CD4-positive, alpha-beta T cell treated with Interferon alpha-2 for 1 hour (primary cell): ENCODE measurements at places on chromosomes 7 and 10.
A peak's percentile ranks its signal among the peaks of the same experiment; 100 is the strongest.

DNA sequence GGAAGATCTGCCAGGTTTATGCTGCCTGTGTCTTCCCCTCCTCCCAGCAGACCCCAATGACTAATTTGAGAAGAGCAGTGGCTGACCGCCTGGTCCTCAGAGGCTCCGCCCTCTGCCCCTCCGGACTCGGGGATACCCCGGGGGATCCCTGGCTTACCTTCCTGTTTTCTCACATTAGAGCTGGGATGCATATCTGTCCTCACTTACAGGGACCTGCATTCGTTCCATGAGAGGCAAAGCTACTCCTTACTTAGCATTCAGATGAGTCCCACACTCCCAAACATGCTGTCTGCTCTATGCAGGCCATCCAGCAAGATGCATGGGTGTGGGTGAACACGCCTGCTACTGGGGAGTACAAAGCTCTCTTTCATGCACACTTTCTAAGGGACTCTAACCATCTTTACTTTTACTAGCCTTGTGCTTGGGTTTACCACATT is 24.0 kb downstream of the VOPP1 start:
- no peak for DNase-seq

DNA sequence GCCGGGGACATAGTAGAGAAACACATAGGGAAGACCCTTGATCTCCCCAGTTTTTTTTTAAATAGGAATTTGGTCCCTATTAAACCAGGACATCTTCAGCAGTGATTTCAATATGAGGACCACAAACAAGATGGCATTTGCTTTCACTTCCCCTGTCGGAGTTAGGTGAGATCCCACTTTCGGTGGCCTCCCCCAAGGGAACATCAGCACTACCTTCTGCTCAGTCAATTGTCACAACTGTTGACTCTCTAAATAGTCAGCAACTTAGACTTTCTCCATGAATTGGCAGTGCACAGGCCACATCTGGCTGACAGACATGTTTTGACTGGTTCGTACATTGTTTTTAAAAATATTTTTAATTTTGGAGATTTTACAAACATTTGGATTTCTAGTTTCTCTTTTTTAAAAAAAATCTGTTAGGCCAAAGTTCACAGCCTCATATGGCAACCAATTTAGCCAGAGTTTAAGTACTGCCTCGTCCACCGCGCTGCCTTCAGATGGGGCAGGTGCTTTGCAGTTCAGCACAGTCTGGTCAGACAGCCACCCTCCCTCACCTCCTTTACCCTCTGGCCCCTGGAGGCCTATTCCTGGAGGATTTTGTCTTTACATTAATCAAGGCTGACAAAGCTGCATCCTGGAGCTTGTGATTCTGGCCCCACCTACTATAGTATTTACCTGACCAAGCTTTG is 139.2 kb upstream of the PRR15 start:
- DNase-seq: no peak

DNA sequence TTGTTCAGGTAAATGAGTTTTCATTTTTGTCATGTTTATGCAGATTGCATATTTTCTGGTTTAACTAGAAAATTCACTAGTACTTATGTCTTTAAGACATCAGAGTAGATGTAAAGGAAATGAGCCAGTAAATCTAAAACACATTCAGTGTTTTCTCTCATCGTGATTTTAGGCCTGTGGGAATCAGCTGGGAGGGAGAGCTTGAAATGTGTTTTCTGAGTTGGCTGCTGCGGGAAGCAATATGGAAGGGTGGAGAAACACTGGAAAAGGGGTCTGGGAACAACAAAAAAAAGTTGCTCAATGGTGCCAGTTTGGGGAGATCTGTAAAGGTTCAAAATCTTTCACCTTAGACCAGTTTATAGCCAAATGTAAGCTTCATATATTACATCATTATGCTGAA is 284.1 kb downstream of the POU6F2 start:
- no peak for DNase-seq

DNA sequence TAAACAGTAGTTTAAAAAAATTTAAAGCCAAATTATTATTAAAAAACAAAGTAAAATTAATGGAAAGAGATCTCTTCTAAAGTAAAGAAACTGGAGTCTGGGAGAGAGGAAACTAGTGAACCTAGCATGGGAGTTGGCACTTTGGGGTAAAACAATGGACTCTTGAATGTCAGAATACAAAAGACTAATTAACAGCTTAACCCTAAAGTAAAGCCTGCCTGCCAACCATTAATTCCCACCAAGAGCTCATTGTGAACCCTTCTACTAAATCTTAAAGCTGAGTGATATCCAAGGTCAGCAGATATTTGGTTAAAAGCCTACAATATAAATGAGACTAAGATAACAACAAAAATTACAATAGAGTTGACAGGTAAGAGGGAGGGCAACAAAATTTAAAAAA is 36.5 kb downstream of the KMT2C start:
- no peak for DNase-seq

- no peak for DNase-seq
Observed at GRCh38 chr7:157984423-157985163, 603.0 kb downstream of the PTPRN2 start.

- DNase-seq: no peak
Observed at GRCh38 chr10:7315906-7316305, 94.9 kb downstream of the SFMBT2 start.

GRCh38 chr10:5958675-5959074 is 18.7 kb downstream of the IL15RA start:
- DNase-seq: no peak

DNA sequence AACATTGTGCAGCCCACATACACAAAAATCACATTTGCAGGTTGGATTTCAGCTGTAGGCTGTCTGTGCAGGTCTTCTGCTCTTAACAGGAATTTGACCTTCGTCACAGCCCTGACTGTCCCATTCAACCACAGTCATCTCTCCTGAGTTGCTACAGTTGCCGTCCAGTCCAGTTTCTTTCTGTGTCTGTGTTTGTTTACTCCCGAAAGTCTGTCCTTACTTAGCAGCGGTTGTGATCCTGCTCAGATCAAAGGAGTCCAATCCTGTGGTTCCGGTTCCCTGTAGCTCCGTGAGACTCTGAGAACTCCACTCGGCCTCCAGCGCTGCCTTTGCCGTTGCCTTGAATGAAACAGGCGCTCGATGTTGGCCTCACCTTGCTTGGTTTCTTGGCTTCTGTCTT is 111.6 kb upstream of the GATA3 start:
- DNase-seq: no peak

DNA sequence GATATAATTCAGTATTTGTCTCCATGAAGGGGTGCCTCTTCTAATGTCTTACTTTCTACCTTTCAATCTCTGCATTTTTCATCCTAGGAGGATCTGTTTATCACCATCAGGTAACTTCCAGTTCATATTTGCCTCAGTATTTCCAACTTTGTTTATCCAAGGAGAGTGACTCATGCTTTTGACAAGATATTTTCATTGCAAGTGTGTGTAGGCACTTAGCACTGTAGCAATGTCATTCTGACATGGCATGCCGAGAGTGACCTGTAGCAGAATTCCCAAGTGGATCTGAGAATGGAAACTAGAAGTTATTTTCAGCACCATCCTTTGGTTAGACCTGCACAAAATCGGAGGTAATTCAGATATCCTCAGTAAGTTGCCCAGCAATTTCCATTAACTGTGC is 129.9 kb downstream of the INHBA start:
- DNase-seq: no peak

- no peak for DNase-seq
Observed at GRCh38 chr7:47827351-47827756, 120.9 kb downstream of the PKD1L1 start.

DNA sequence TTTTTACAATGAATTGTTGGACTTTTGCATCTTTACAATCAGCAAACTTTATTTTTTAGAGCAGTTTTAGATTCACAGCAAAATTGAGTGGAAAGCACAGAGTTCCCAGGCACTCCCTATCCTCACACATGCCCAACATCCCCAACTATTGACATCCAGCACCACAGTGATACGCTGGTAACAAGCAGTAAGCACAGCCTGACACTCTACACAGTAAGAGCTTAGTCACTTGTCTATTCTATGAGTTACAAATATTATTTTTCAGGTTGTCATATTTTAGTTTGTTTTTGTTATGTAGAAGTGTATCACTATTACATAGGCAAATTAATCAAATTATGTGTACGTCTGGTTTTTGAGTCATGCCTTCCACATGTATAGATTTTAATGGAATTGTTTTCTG is 27.0 kb upstream of the GIMAP7 start:
- no peak for DNase-seq

- no peak for DNase-seq
Observed at GRCh38 chr10:21399392-21400035, 126.0 kb downstream of the SKIDA1 start.

- DNase-seq: no peak
Observed at GRCh38 chr7:144529269-144529926, 125.9 kb upstream of the NOBOX start.

DNA sequence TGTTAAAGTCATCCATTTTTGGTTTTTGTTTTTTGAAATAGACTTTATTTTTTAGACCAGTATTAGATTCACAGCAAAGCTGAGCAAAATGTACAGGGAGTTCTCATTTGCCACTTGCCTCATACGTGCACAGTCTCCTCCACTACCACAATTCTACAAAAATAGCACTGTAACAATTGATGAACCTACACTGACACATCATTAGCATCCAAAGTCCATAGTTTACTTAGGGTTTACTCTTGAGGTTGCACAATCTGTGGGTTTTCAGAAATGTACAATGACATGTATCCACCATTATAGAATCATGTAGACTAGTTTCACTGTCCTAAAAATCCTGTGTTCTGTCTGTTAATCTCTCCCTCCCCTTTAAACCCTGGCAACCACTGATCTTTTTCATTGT is 125.8 kb upstream of the PDSS1 start:
- DNase-seq: no peak

GRCh38 chr10:48476279-48476982 is 128.4 kb downstream of the ARHGAP22 start:
- no peak for DNase-seq

GRCh38 chr7:33448035-33448434 is 318.7 kb downstream of the BBS9 start:
- DNase-seq: no peak

DNA sequence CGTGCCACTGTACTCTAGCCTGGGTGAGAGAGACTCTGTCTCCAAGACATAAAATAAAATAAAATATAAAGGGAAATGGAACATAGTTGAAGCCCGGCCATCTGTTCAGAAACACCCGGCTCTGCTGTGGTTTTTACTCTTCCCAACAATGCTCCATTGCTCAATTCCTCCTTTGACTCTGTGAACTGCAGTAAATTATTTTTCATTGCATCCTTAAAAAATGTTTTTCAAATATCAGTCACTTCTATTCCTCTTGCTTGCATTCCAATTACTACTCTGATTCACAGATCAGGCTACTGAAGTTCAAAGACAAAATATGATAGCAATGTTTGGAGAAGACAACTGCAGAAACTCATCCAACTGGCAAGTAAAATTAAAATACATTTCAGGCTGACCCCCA is 983.0 kb downstream of the SORCS1 start:
- DNase-seq: no peak

- DNase-seq: peak; percentile 74
Observed at GRCh38 chr7:73738220-73738611, 386 bp downstream of the ABHD11 start.

DNA sequence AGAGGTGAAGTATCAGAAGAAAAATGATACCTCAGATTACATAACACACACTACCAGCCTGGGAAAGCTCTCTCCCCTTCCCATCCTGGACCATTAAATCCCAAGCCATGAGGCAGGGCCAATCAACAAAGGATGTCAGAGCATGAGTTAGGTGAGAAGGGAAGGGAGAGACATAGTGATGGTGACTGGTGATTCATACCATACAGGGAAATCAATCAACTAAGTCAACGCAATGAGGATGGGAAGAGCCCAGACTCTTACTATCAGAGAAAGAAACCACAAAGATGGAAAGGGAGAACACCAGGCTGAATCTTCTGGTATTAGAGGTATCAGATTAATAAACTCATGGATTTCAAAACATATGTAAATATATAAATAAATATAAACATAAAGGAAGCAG is 185.4 kb downstream of the KMT2E start:
- DNase-seq: no peak

- DNase-seq: peak; percentile 75
Observed at GRCh38 chr10:124657806-124658205, 86.4 kb downstream of the FAM53B start.

GRCh38 chr7:110418659-110419280 is 672.2 kb upstream of the LRRN3 start:
- DNase-seq: no peak
